Stimulated activated CD8-positive, alpha-beta memory T cell treated with anti-CD3 and anti-CD28 coated beads, Interleukin-4, amount 100 ng/mL, for 4 hours (primary cell): ENCODE measurements at places on chromosomes 5 and 9.

- no peak for DNase-seq
These were observed 128.0 kb upstream of the IL12B start for GRCh38 chr5:159458217-159458711.

DNA sequence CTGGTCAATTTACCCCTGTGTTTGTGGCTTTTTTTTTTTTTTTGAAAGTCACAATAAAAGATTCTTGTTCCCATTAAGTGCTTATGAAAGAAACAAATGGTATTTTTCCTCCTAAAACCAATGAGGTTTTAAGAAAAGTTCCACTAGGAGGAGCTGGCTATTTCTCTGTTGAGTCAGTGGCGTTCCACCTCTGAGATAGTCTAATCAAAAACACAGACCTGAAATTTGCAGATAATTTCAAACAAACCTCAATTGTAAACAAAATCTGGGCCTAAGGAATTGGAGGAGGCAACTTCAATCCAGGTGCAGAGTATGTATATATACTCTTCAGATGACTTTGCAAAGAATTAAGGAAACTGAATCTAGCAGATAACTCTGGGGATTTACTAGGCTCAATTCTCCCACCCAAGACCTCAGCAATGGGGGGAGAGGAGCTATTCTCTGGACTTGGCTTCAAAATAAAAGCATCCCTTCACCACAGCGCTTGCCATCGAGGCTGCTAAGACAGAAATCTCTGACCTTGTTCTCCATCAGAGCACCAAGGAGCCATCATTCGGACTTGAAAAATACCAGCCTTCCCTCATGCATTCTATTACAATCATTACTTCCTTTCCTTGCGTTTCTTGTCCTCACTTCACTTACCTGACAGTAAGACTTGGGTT lies 52.4 kb downstream of the FANCC start:
- DNase-seq = no peak

GRCh38 chr9:86674487-86674886 lies 272.8 kb downstream of the GAS1 start:
- no peak for DNase-seq

GRCh38 chr5:127136908-127137307 lies 63.6 kb upstream of the C5orf63 start:
- no peak for DNase-seq
